ENCODE measurements at places on chromosomes 1 and 21. TPM values are rescaled to one million over a fixed set of nuclear protein-coding genes. Genes with fewer than 3 reads are reported as not detected.

The CNKSR1 gene
- 7.6 TPM for polyA plus RNA-seq

The KRTAP21-3 gene
- not detected for polyA plus RNA-seq

The GSTM4 gene
- polyA plus RNA-seq: 134 TPM

The SNX7 gene
- polyA plus RNA-seq: 42.2 TPM

The TCEA3 gene
- 198 TPM for polyA plus RNA-seq

The NBPF4 gene
- not detected for polyA plus RNA-seq

All from cardiac muscle cell (in vitro differentiated cells and primary cell).